NCI-H82 (cell line): ENCODE measurements at places on chromosomes 2 and 18.

GRCh38 chr2:15988733-15989132, 48.4 kb downstream of the MYCN start:
- DNase-seq, result no peak

DNA sequence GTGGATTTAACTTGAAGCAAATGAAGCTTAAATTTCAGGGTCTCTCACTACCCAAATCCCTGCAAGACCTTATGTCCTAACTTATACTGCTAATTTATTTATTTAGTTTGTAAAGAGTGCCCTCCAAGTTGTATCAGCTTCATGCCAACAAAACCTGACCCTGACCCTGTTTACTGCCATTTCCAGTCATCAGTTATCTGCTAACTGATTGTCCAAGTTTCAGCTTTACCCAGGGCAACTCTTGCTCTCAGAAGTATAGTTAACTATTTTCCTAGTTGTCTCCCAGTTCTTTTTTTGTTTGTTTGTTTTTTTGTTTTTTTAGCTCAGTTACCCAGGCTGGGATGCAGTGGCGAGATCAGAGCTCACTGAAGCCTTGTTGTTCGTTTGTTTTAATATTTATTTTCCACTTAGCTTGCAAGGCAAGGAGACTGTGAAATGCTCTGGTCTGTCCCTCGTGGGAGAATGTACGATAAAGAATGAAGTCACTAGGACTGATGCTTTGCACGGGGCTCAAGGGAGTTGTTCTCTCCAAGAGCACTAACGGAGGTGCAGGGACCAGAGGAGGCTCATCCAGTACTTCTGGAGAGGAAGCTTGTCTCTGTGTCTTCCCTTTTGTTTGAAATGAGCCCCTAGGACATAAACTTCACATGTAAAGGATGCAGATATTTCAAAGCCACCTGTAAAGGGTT, 35.3 kb downstream of the MYOM1 start:
- DNase-seq, result peak; percentile 50

DNA sequence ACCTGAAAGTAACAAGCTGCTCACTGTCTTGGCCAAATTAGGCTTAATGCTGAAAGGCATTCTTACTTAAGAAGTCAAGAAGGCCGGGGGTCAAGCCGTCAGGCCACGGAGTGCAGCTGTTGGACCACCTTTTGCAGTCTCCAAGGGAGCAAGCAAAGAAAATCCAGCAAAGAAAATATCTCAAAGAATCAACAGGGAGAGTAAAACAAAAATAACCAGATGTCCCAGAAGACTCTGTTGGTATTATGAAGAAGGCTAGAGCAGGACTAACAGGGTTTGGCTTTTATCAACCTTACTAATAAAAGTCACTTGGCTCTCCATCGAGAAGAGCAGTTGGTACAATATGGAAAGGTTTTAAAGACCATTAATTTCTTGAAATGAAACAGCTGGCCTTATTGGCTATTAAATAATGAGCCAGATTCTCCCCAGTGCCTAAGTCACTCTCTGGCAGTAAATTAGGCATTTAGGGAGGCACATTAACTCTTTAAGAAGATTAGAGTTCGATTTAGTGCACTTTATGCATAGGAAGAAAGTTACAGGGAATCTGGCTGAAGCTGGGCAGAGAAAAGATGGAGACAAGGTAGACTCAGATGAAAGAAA, 110.8 kb upstream of the NRP2 start:
- DNase-seq, result peak; percentile 97

DNA sequence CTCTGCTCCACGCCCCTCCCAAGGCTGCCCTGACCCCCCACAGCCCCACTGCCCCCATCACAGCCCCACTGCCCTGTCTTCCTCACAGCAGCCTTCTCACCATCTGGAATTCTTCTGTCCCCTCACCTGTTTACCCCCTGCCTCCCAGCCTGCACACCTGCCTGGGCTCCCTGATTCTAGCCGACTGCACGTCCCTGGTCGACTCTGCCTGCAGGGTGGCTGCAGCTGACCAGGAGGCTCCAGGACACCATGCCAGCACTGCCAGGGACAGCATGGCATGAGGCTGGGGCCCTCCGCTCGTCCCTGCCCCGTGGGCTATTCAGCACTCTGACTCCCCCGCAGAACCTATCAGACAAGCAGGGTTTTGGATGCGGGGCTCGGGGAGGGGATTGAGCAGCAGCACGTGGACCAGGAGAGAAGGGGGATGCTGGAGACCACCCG, 254.1 kb downstream of the HDAC4 start:
- DNase-seq, result no peak

GRCh38 chr2:30398084-30398873, 48.8 kb upstream of the LCLAT1 start:
- DNase-seq, result no peak

GRCh38 chr2:55416786-55417568, 2.7 kb downstream of the CCDC88A start:
- DNase-seq, result no peak

DNA sequence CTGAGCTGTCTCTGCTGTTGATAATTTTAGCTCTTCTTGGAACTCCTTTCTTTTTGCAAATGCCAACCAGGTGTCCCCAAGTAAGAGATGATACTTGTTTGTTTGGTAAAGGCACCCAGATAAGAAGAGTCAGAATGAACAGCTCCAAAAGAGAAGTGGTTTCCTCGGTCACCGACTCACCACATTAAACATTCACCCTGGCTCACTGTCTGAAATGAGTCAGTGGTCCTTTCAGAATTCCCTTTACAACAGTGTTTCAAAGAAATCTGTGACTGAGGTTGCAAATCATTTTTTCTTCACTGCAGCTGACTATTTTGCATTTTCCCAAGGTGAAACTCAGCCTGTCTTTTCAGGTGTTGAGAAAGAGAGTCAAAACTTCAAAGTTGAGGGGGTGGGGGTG, 16.2 kb upstream of the CXCR4 start:
- DNase-seq, result no peak

- no peak for DNase-seq
Measured at GRCh38 chr18:48961547-48961946, 10.8 kb upstream of the SMAD7 start.

GRCh38 chr2:119369845-119370244, 3.1 kb downstream of the DBI start:
- no peak for DNase-seq

DNA sequence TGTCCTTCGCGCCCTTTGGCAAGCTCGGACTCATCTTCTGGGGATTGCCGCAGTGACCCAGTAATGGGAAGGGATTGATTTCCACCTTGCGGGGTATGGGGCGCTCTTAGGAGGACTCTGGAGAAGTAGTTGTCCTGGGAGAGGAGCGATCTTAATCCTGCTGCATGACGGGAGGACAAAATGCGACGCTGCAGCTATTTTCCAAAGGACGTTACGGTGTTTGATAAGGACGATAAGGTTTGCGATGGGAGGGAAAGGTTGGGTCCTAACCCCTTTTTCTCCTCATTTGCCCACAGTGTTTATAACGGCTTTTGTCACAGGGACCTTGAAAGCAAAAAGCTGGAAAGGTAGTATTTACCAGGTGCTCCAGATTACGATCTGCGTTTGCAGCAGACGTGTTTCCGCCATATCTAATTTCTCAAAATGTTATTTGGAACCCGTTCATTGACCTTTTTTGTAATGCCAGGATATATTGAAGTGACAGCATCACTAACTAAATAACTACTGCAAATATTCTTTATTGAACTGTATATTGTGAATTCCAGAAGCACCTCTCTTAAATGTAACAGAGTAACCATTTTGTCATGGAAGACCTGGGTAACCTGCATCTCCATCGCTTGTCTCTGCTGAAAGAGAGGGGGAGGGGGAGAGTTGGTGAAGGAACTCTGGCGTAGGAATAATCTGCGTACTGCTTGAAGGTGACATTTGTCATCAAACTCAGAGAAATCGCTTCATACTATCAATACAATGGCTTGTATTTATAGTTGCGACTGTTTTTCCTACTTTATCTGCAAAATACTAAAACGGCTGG, 590 bp downstream of the MDH1 start:
- DNase-seq, result peak; percentile 81

DNA sequence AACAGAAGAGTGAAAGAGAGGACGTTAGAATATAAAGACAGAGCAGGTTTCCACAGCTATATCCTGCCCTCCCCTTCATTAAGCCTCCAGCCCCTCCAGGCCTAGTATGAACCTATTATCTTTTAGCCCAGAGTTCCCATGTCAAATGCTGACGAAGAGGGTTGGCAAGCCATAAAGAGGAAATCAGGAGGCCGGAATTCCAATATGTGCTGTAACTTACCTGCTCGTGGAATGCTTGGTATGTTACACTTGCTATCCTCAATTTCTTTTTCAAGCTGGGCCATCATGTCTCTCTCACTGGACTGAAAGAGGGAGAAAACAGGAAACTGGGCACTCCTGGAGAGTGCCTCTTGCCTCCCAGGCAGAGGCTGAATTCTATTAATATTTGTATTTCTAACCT, 264.1 kb downstream of the TRIB2 start:
- no peak for DNase-seq

DNA sequence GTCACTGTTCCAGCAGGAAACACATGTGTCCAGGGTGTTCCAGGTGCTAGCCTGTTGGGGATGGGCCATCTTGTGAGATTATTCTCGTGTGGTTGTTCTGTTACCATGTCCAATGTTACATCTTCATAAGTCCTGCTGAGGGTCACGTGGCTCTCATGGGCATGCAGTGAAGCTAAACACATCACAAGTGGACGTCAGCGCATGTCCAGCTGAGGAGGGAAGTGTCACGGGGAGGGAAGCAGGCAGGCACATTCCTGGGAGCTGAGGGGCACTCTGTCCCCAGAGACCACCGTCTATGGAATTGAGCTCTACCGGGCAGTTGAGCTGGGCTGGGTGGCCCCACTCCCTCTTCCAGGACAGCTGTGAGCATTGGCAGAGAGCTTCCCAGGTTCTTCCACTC, 155.3 kb upstream of the TWIST2 start:
- no peak for DNase-seq

DNA sequence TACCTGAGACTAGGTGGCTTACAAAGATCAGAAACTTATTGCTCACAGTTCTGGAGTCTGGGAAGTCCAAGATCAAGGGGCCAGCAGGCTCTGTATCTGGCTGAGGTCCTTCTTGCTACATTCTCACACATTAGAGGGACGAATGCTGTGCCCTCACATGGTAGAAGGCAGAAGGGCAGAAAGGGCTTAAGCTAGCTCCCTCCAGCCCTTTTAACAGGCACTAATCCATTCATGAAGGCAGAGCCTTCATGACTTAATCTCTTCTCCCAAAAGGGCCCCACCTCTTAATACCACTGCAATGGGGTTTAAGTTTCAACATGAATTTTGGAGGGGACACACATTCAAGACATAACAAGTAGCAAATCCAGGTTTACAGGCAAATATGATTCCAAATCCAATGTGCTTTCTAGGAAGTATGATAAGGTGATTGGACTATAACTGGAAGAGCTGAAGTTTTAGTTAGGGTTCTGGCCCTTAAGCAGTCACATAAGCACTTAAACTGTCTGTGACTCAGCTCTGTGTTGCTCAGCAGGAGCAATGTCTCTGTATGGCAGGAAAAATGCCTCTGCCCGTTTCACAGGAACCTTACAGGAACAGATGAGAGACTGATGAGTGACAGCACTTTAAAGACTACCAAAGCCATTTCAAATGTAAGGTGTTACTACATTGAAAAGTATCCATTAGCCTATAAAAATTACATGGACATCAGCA, 119.6 kb upstream of the PTPRM start:
- DNase-seq, result peak; percentile 95

GRCh38 chr2:20656561-20656960, 5.7 kb upstream of the HS1BP3 start:
- no peak for DNase-seq

- DNase-seq, result no peak
Measured at GRCh38 chr2:383178-383577, 95.3 kb upstream of the ALKAL2 start.

- no peak for DNase-seq
Measured at GRCh38 chr2:216888887-216889622, 29.2 kb upstream of the TNP1 start.

GRCh38 chr2:223169830-223170605, 118.0 kb downstream of the KCNE4 start:
- DNase-seq, result peak; percentile 97

- no peak for DNase-seq
Measured at GRCh38 chr2:232957657-232958090, 55.4 kb downstream of the NGEF start.

GRCh38 chr2:30412047-30412683, 34.9 kb upstream of the LCLAT1 start:
- no peak for DNase-seq

- DNase-seq, result no peak
Measured at GRCh38 chr18:58793361-58793760, 71.3 kb upstream of the ZNF532 start.

DNA sequence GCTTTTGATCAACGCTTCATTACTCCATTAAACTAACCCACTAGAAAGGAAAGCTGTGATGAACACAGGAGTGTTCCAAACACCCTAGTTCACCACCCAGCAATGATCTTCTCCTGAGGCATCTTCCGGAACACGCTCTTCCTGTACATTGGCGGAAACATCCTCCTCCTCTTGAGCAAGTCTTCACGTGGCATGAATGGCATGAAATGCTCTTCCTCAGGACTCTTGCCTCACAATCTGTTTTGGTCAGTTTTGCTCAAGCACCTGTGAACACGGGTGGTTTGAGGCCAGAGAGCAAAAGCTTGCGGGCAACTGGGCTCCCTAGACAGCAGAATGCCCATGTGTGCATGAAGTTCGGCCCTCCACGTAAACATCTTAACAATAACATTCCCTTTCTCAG, 734.2 kb upstream of the SALL3 start:
- no peak for DNase-seq

DNA sequence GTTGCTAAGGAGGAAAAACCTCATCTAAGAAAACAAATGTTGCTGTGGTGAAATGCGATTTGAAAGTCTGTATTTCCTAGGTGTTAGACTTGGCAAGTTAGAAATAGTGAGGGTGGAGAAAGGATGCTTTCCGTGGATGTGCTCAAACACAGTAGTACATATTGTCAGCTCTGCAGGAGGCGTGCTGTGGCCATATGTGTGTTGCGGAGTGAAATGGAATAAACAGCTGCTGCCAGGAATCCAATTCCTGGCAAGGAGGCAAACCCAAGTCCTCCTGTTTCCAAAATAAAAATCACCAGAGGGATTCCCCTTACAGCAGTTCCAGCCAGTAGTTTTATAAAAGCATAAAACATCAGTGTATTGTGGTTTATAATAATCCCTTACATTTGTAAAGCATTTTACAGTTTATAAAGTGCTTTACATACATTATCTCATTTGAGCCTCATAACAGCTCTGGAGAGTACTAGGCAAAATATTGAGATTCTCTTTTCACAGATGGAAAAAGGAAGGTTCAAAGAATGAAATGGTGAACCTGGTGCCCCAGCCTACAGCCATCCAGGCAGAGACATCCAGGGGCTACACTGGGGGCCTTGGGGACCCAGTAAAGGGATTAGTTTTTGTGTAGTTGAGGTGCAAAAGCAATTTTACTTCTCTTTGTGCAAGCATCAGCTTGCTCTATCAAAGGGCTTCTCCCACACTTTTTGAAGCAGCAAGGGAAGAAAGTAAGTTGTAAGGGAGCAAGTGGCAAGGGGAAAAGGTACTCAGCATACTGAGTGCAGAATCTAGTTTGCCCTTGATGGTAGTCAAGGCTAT, 206.0 kb downstream of the AGPS start:
- DNase-seq, result peak; percentile 75
